Stimulated activated memory B cell treated with anti-CD40 and anti-IgM and Interleukin-4, amounts not matched to agents 10 μg/mL and 1 μg/mL and 100 μg/mL, for 72 hours (primary cell): ENCODE measurements at places on chromosomes 4 and X.

DNA sequence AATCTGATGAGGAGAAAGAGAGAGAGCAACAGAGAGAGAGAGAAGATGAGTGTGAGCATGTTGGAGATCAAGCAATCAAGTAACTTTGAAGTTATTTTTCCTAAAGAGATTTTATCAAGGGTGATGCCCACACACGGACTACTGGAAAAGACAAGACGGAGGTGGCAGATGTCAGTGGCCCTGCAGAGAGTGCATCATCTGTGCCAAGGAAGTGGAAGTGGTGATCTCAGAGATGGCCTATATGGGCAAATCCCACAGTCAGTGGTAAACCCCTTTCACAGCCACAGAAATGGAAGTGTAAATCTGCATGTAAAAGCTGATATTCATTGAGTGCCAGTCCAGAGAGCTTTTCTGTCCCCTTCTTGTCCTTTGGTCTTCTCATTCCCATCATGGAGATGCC, 577.2 kb upstream of the AADAT start:
- H3K4me1 ChIP-seq = no peaks in the 10 kb centered on the region
- no peaks in the 10 kb centered on the region for H3K27me3 ChIP-seq
- H3K36me3 ChIP-seq = no peaks in the 10 kb centered on the region
- no peak overlapping the region for H3K4me3 ChIP-seq

- peaks cover 34% of the 10 kb centered on the region for H3K4me1 ChIP-seq
- peak overlapping the region; percentile 95 for H3K4me3 ChIP-seq
- ATAC-seq = peak; percentile 27
These were observed 646 bp downstream of the ABCB7 start for GRCh38 chrX:75155447-75155826.

DNA sequence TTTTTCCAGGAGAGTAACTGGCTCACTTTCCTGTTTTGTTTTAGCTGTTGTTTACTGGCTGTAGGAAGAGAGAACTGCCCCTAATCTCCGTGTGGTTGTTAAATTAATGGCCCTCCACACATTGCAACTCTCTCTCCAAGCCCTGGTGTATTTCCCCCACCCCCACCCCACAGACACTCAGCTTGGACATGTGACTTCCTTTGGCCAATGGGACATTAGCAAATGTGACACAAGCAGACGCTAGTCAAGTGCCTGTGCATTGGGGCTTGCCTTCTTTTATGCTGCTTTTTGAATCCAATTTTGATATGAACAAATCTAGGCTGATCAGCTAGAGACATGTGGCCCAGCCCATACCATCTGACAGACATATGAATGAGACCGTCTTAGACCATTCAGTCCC, 59.6 kb upstream of the TAB3 start:
- no peaks in the 10 kb centered on the region for H3K36me3 ChIP-seq
- no peak overlapping the region for H3K4me3 ChIP-seq
- ATAC-seq = no peak
- H3K27ac ChIP-seq = no peak overlapping the region

- no peak overlapping the region for H3K4me3 ChIP-seq
- H3K27me3 ChIP-seq = no peaks in the 10 kb centered on the region
- no peak for ATAC-seq
- H3K27ac ChIP-seq = no peak overlapping the region
These were observed 54.4 kb downstream of the MCUB start for GRCh38 chr4:109614466-109614865.
